ENCODE measurements at places on chromosomes 4 and X.
A peak's percentile ranks its signal among the peaks of the same experiment; 100 is the strongest.

- H3K27ac ChIP-seq = no peak overlapping the region
- DNase-seq = no peak
- peaks cover 6% of the 10 kb centered on the region for H3K4me1 ChIP-seq
- no peak overlapping the region for H3K4me3 ChIP-seq
Observed at GRCh38 chrX:129736491-129736890, 2.3 kb upstream of the XPNPEP2 start.

DNA sequence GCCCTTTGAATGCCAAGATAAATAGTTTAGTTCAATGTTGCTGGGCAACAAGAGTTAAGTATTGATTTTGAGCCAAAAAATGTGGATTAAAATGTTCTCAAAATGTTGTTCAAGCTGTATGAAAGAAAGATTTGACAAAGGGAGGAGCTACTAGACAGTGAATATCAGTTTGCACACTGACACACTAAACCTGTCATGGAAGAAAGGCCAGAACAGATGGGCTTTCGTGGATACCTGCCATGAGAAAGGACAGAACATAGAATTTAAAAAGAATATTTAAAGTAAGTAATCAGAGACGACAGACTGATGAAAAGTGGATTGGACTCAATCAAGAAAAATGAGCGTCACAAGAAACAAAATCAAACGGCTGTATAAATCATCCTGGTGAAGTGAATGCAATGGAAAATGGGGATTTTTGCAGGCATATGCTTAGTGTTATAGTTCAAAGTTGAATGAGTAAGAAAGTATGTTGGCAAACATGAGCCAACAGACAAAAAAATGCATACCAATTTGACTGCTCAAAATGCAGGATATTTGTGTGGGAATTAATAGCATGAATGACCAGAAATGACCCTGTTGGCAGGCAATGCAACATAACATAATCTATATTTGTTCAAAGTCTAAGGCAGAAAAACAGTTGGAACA lies 7.4 kb downstream of the PCDH18 start:
- peaks cover 58% of the 10 kb centered on the region for H3K36me3 ChIP-seq
- H3K27me3 ChIP-seq = no peaks in the 10 kb centered on the region
- H3K4me3 ChIP-seq = peak overlapping the region; percentile 47
- DNase-seq = no peak
- no peak overlapping the region for H3K27ac ChIP-seq

GRCh38 chrX:50812995-50813842 lies 775 bp downstream of the SHROOM4 start:
- peaks cover 4% of the 10 kb centered on the region for H3K36me3 ChIP-seq
- H3K27ac ChIP-seq = no peak overlapping the region
- H3K27me3 ChIP-seq = no peaks in the 10 kb centered on the region

- no peaks in the 10 kb centered on the region for H3K36me3 ChIP-seq
- H3K27me3 ChIP-seq = no peaks in the 10 kb centered on the region
- H3K27ac ChIP-seq = peak overlapping the region; percentile 51
- no peak overlapping the region for H3K4me3 ChIP-seq
- DNase-seq = no peak
Observed at GRCh38 chr4:10984815-10985214, 300.2 kb upstream of the CLNK start.

DNA sequence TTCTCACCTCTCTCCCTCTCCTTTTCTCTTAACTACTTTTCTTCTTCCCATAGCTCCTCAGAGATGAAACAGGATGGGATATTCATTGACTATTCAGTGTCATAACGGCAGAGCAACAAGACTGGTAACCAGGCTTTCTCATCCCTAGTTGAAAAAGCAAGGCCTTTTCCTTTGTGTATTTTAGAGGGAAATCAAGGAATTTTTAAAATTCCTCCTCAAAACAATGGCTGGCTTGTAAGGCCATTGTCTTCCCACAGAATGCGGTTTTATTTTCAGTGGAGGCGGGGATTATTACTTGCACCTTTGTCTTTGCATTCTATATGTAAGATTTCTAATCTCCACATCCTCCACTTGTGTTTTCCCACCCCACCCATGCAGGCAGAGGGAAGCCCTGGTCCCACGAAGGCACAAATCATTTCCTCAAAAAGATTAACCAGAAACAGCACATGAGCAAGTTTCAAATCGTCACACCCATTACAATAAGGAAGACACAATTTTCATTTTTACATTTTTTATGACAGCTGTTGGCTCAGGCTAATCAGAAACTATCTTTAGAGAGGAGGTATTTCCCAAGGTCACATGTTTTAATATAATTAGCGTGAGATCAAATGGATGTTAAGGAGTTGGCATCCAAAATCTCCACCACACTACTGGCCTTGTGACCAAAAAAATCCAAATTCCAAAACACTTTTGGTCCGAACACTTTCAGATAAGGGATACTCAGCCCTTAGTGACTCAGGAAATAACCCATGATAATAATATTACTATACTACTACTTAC lies 53.0 kb upstream of the KDR start:
- H3K27ac ChIP-seq = no peak overlapping the region
- H3K36me3 ChIP-seq = no peaks in the 10 kb centered on the region
- peaks cover 3% of the 10 kb centered on the region for H3K27me3 ChIP-seq
- DNase-seq = no peak
- H3K4me1 ChIP-seq = peaks cover 7% of the 10 kb centered on the region

DNA sequence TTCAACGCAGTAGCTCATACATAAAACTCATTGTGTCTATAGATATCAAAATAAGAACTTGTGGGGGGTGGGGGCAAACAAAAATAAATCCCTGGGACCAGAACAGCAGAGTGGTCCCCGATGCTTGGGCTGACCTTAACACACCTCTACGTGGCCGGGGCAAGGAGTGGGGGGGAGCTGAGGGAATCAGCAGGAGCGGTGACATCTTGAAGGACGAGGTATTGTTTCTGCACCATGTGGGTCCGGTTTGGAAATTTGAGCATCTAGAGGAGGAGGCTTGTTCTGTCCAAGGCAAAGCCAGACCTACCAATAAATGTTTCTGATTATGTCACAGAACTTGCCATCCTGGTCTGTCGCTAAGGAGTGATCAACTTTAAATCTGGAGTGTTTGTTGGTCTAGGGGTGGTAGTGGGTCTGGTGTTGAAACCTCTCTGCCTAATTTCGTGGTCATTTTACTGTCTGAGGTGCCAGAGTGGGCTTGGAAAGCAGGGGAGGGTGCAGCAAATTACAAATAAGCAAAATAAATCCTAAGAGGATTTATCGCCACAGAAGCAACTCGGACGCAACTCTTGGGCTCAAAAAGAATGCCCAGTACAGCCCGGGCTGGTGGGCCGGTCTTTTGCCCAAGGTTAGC lies 774 bp upstream of the RAPGEF2 start:
- DNase-seq = no peak
- no peaks in the 10 kb centered on the region for H3K36me3 ChIP-seq
- peaks cover 14% of the 10 kb centered on the region for H3K27me3 ChIP-seq
- peak overlapping the region; percentile 98 for H3K4me3 ChIP-seq
- peaks cover 37% of the 10 kb centered on the region for H3K4me1 ChIP-seq
- H3K27ac ChIP-seq = peak overlapping the region; percentile 97

GRCh38 chrX:47498411-47498810 lies 15.4 kb upstream of the ZNF41 start:
- no peak for DNase-seq
- peaks cover 4% of the 10 kb centered on the region for H3K4me1 ChIP-seq
- no peaks in the 10 kb centered on the region for H3K36me3 ChIP-seq
- H3K4me3 ChIP-seq = no peak overlapping the region
- no peaks in the 10 kb centered on the region for H3K27me3 ChIP-seq

DNA sequence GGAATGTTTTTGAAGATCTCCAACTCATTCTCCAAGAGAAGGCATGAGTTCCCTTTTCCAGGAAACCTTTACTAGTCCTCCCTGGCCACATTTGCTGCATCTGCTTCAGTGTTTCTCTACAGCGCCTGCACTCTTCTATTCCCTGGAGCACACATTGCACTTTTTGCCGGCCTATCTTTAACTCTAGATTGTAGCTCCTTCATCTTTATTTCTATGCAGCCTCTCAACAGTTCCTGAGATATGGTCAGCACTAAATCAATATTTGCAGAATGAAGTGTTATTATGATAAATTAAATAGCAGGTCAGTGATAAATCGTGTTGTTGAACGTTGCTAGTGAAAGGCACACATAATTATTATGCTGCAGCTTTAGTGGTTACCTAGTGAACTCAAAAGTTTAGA lies 88.3 kb downstream of the VCX3A start:
- no peak overlapping the region for H3K27ac ChIP-seq
- H3K27me3 ChIP-seq = peaks cover 15% of the 10 kb centered on the region
- H3K36me3 ChIP-seq = no peaks in the 10 kb centered on the region
- H3K4me3 ChIP-seq = no peak overlapping the region
- DNase-seq = no peak
- H3K4me1 ChIP-seq = peaks cover 11% of the 10 kb centered on the region

GRCh38 chrX:53223955-53224859 lies 800 bp downstream of the KDM5C start:
- peak overlapping the region; percentile 97 for H3K4me3 ChIP-seq
- DNase-seq = no peak
- H3K4me1 ChIP-seq = peaks cover 11% of the 10 kb centered on the region
- peak overlapping the region; percentile 98 for H3K27ac ChIP-seq

GRCh38 chr4:53005808-53006207 lies 143.7 kb downstream of the RASL11B start:
- H3K4me3 ChIP-seq = no peak overlapping the region
- no peak overlapping the region for H3K27ac ChIP-seq
- peaks cover 31% of the 10 kb centered on the region for H3K4me1 ChIP-seq
- H3K27me3 ChIP-seq = no peaks in the 10 kb centered on the region
- no peaks in the 10 kb centered on the region for H3K36me3 ChIP-seq

- H3K4me1 ChIP-seq = peaks cover 15% of the 10 kb centered on the region
- peak overlapping the region; percentile 21 for H3K27ac ChIP-seq
- no peak overlapping the region for H3K4me3 ChIP-seq
Observed at GRCh38 chr4:183403961-183404360, 40.5 kb upstream of the CDKN2AIP start.

GRCh38 chrX:72094894-72095293 lies 36.8 kb downstream of the RTL5 start:
- no peaks in the 10 kb centered on the region for H3K27me3 ChIP-seq
- peaks cover 7% of the 10 kb centered on the region for H3K4me1 ChIP-seq
- no peak overlapping the region for H3K27ac ChIP-seq
- H3K36me3 ChIP-seq = no peaks in the 10 kb centered on the region

DNA sequence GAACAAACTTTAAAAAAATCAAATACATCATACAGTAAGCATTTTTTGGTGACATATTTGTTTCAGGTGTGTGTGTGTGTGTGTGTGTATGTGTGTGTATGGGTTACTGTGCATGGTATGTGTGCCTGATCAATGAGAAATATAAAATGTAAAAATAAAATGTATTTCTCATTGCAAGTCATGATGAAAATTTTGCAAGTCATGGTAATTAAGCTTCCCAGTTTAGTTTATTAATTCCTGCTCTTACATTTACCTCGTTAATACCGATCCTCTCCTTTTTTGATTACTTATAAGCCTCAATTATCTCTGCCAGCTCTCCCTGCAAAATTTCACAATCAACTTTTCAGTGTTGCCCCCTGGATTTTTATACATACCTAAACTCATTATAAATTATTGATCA lies 114.6 kb upstream of the ADGRL3 start:
- DNase-seq = no peak
- no peaks in the 10 kb centered on the region for H3K27me3 ChIP-seq
- H3K4me3 ChIP-seq = no peak overlapping the region
- no peaks in the 10 kb centered on the region for H3K4me1 ChIP-seq
- H3K36me3 ChIP-seq = no peaks in the 10 kb centered on the region
- no peak overlapping the region for H3K27ac ChIP-seq

DNA sequence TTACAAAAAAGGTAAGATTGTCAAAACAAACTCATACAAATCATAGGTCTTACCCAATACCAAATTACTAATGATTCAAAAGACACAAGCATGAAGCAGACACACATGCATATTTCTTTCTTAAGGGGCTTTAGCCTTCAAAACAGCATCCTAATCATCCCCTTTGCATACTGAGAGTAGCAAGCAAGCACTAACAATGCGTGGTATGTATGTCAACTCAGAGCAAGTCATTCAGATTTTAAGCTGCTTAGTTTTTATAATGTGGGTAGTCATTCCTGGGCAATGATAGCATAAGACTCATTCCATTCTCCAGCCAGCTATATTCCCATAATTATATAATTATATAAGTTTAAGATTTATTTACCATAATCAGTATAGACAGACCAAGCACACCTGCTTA lies 219.6 kb downstream of the DKK2 start:
- no peak overlapping the region for H3K27ac ChIP-seq
- no peaks in the 10 kb centered on the region for H3K36me3 ChIP-seq
- no peaks in the 10 kb centered on the region for H3K27me3 ChIP-seq
- DNase-seq = no peak

- H3K4me3 ChIP-seq = peak overlapping the region; percentile 50
- no peak for DNase-seq
- no peaks in the 10 kb centered on the region for H3K27me3 ChIP-seq
- no peaks in the 10 kb centered on the region for H3K36me3 ChIP-seq
- H3K4me1 ChIP-seq = peaks cover 9% of the 10 kb centered on the region
- H3K27ac ChIP-seq = peak overlapping the region; percentile 97
Observed at GRCh38 chr4:14856062-14856933, 146.0 kb upstream of the CPEB2 start.

- H3K36me3 ChIP-seq = peaks cover 54% of the 10 kb centered on the region
- no peaks in the 10 kb centered on the region for H3K27me3 ChIP-seq
- H3K4me3 ChIP-seq = no peak overlapping the region
- no peak overlapping the region for H3K27ac ChIP-seq
Observed at GRCh38 chrX:111728096-111728495, 47.1 kb downstream of the ALG13 start.

DNA sequence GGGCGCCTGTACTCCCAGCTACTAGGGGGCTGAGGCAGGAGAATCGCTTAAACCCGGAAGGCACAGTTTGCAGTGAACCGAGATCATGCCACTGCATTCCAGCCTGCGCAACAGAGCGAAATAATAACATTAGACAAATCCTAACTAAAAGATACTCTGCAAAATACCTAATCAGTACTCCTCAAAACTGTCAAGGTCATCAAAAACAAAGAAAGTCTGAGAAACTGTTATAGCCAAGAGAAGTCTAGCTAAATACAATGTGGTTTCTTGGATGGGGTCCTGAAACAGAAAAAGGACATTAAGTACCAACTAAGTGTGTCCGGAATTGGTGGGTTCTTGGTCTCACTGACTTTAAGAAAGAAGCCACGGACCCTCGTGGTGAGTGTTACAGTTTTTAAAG lies 14.6 kb upstream of the ACSL4 start:
- no peaks in the 10 kb centered on the region for H3K27me3 ChIP-seq
- no peak overlapping the region for H3K4me3 ChIP-seq
- H3K4me1 ChIP-seq = peaks cover 7% of the 10 kb centered on the region
- no peak for DNase-seq
- H3K36me3 ChIP-seq = no peaks in the 10 kb centered on the region

- no peaks in the 10 kb centered on the region for H3K4me1 ChIP-seq
- H3K4me3 ChIP-seq = no peak overlapping the region
- no peak overlapping the region for H3K27ac ChIP-seq
- DNase-seq = no peak
Observed at GRCh38 chr4:116413222-116413621, 672.2 kb downstream of the TRAM1L1 start.

DNA sequence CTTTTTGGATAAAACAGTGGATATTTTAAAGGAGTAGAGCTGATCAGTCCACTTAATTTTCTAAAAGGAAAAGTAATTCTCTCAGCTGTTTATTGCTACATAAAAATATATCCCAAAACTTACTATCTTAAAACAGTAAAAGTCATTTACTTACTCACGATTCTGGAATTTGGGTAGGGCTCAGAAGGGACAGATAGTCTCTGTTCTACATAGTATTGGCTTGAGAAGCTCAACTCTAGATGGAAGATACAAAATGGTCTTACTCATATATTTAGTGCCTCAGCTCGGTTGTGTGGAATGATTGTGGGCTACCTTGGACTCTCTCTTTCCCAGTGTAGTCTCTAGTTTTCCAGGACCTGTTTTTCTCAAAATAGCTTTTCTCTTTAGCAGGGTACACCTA lies 691.5 kb upstream of the POU3F4 start:
- H3K4me3 ChIP-seq = no peak overlapping the region
- no peak for DNase-seq
- H3K27me3 ChIP-seq = no peaks in the 10 kb centered on the region
- no peak overlapping the region for H3K27ac ChIP-seq
- no peaks in the 10 kb centered on the region for H3K36me3 ChIP-seq
